Ovary (tissue), 10 donors: ENCODE measurements at places on chromosomes 12 and 14. TPM values are rescaled to one million over a fixed set of nuclear protein-coding genes. Genes with fewer than 3 reads are reported as not detected.

The KRT80 gene
- total RNA-seq = 1.7 TPM

The KRT2 gene
- total RNA-seq = not detected

The GYS2 gene
- total RNA-seq = not detected

The TAS2R43 gene
- 1.8 TPM for total RNA-seq

The C12orf60 gene
- total RNA-seq = 0.60 TPM

The KRT85 gene
- total RNA-seq = not detected

The RIMBP2 gene
- total RNA-seq = 6.6 TPM

The DIO2 gene
- 0.50 TPM for total RNA-seq

The HPD gene
- 4.8 TPM for total RNA-seq

The SLC25A21 gene
- total RNA-seq = 1.5 TPM

The LRRK2 gene
- 14.0 TPM for total RNA-seq

The INSM2 gene
- total RNA-seq = not detected

The PTPRB gene
- total RNA-seq = 11.6 TPM

The SUSD6 gene
- total RNA-seq = 27.7 TPM

The ZNF384 gene
- total RNA-seq = 58.2 TPM

The GLT1D1 gene
- total RNA-seq = 0.23 TPM

The TSHR gene
- not detected for total RNA-seq

The ST8SIA1 gene
- 4.8 TPM for total RNA-seq

The FBLN5 gene
- 65.5 TPM for total RNA-seq

The NANOG gene
- total RNA-seq = not detected

The TAS2R14 gene
- total RNA-seq = 3.4 TPM

The RDH12 gene
- total RNA-seq = not detected

The CLEC2A gene
- total RNA-seq = not detected

The ACOT6 gene
- not detected for total RNA-seq

The NFATC4 gene
- 288 TPM for total RNA-seq

The PAPLN gene
- total RNA-seq = 29.7 TPM

The AJUBA gene
- total RNA-seq = 34.5 TPM

The METTL25 gene
- total RNA-seq = 11.8 TPM

The PZP gene
- 1.1 TPM for total RNA-seq

The HOXC4 gene
- total RNA-seq = 21.8 TPM

The PTGER2 gene
- total RNA-seq = 6.4 TPM

The LBHD2 gene
- total RNA-seq = not detected
